A673 (cell line): ENCODE measurements at places on chromosomes 11 and 22.

GRCh38 chr22:46104881-46105493, 45.3 kb upstream of the PPARA start:
- no peaks in the 10 kb centered on the region for H3K27me3 ChIP-seq
- H3K27ac ChIP-seq = peak overlapping the region; percentile 37
- H3K4me1 ChIP-seq = peaks cover 8% of the 10 kb centered on the region
- H3K36me3 ChIP-seq = peaks cover 90% of the 10 kb centered on the region
- H3K4me3 ChIP-seq = no peak overlapping the region

DNA sequence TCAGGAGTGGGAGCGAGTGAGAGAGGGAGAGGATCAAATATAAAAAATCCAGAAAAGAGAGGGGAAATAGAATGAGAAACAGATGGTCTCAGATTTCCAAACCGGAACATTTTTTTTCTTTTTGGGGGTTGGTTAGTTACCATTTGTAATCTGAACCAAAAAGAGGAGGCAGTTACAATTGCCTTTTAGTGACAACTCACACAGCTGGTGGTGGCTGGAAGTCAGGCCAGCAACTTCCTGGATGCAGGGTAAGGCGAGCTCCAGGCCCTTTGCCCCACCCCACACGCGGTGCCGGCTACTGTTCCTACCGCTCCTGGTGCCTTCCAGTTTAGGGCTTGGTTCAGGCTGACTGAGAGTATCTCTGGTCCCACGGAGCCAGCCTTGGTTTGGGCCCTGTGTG, 21.0 kb upstream of the UBASH3B start:
- H3K4me1 ChIP-seq = no peaks in the 10 kb centered on the region
- no peaks in the 10 kb centered on the region for H3K27me3 ChIP-seq
- no peak for DNase-seq

DNA sequence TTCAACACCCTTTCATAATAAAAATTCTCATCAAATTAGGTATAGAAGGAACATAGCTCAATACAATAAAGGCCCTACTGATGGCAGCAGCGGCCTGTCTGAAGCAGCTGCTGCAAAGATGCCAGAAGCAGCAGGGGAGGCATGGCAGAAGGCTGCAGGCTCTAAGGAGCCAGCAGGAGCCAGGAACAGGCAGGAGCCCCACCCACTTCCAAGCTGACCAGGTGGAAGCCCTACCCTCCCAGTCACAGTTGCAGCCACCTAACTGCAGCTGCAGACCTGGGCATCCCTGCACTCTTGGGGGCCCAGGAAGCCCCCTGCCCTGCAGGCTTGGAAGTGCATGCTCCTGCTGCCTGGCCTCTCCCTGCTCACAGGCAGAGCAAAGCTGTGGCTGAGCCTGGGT, 18.2 kb upstream of the OR6A2 start:
- H3K4me1 ChIP-seq = no peaks in the 10 kb centered on the region
- no peak overlapping the region for H3K27ac ChIP-seq
- no peak overlapping the region for H3K4me3 ChIP-seq
- peak; percentile 4 for DNase-seq
- H3K36me3 ChIP-seq = no peaks in the 10 kb centered on the region
- no peaks in the 10 kb centered on the region for H3K27me3 ChIP-seq

GRCh38 chr11:6334806-6335205, 14.5 kb upstream of the CAVIN3 start:
- DNase-seq = no peak
- no peaks in the 10 kb centered on the region for H3K4me1 ChIP-seq
- no peak overlapping the region for H3K27ac ChIP-seq
- no peaks in the 10 kb centered on the region for H3K27me3 ChIP-seq

DNA sequence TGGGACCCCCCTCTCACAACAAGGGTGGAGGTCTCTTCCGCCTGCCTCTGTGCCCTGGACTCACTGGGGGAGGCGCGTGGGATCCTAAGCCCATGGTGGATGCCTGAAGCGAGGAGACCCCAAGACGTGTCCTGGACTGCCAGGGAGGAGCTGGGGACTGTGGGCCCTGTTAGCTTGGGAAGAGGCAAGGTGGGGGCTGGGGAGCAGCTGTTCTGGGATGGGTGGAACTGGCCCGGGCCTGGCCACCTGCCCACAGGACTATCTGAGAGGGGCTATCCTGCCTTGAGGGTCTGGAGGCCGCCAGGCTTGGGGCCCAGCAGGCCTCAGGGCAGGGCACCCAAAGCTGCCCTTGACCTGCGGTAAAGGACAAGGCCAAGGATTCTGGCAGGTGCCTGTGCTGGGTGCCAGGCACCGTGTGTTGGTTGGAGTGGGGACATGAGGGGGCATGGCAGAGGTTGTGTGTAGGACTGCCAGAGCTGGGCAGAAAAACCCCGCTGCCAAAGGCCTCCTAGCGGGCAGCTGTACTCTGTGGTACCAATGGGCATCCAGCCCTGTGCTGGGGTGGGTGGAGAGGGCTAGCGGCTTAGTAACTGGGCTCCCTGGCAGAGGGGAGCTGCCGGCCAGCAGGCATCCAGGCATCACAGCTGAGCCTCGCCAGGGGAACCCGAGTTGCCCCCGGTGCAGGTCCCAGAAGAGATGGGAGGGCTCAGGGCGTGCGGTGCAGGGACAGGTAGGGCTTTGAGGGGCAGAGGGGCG, 670 bp downstream of the LSP1 start:
- no peak overlapping the region for H3K27ac ChIP-seq
- H3K4me1 ChIP-seq = no peaks in the 10 kb centered on the region

GRCh38 chr22:25666308-25666707, 75.7 kb upstream of the MYO18B start:
- H3K27ac ChIP-seq = no peak overlapping the region
- no peaks in the 10 kb centered on the region for H3K36me3 ChIP-seq
- no peak overlapping the region for H3K4me3 ChIP-seq
- no peaks in the 10 kb centered on the region for H3K4me1 ChIP-seq
- H3K27me3 ChIP-seq = no peaks in the 10 kb centered on the region

DNA sequence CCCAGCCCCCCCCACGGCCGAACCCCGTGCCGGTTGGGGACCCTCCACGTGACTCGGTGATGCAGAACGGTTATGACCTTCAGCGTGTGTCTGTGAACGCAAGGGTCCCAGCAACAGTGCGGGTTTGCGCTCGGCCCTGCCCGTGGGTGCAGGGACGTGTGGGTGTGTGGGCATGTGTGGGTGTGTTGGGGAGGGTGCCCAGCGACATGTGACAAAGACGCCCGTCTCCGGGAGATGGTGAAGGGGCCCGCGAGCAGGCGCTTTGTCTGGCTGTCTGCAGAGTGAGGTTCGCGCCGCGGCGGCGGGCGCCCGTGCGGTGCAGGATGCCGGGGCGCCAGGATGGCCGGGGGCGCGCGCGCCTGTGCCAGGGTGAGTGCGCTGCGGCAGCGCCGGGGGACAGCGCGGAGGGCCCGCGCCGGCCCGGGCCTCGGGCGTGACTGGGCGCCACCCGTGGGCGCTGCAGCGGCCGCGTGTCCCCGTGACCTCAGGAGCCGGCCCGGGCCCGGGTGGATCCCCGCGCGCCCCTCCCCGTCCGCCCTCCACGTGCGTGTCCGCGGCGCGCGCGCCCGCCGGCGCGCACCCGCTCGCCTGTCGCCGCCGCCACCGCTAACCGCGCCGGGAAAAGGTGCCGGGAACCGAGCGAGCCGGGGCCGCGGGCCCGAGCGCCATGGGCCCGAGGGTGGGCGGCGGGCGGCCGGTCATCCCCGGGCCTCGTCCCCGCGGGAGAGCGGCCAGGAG, at the start of gene LRFN4:
Gene LRFN4, plus strand, starts transcription at position 569 of the 738 bp plus-strand sequence. CDS start 681 bp downstream, outside the sequence.
- DNase-seq = peak; percentile 80
- peak within 1 kb of the TSS; percentile 69 for H3K27ac ChIP-seq
- no peaks in the 10 kb centered on the region for H3K27me3 ChIP-seq
- peaks cover 16% of the 10 kb centered on the region for H3K4me1 ChIP-seq
- peaks cover 11% of the 10 kb centered on the region for H3K36me3 ChIP-seq

- no peaks in the 10 kb centered on the region for H3K36me3 ChIP-seq
- H3K27me3 ChIP-seq = peaks cover 31% of the 10 kb centered on the region
- no peak overlapping the region for H3K27ac ChIP-seq
- peak; percentile 85 for DNase-seq
- H3K4me3 ChIP-seq = no peak overlapping the region
Observed at GRCh38 chr11:66418168-66418985, 2.5 kb upstream of the NPAS4 start.

- no peaks in the 10 kb centered on the region for H3K27me3 ChIP-seq
- H3K27ac ChIP-seq = no peak overlapping the region
- no peak for DNase-seq
- H3K4me3 ChIP-seq = no peak overlapping the region
Observed at GRCh38 chr11:61092280-61092766, 10.0 kb upstream of the CD5 start.

DNA sequence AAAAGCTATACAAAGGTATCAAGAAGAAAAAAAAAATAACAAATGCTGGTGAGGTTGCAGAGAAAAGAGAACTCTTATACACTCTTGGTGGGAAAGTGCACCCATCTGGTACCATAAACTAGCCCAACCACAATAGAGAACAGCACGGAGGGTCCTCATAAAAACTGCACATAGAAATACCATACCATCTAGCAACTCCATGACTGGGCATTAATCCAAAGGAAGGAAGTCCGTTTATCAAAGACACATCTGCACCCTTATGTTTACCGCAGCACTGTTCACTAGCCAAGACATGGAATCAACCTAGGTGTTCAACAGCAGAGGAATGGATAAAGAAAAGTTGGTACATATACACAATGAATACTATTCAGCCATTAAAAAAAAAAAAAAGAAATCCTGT, 10.8 kb upstream of the CLDN5 start:
- H3K27ac ChIP-seq = no peak overlapping the region
- no peak overlapping the region for H3K4me3 ChIP-seq
- H3K4me1 ChIP-seq = no peaks in the 10 kb centered on the region
- peak; percentile 14 for DNase-seq
- H3K27me3 ChIP-seq = no peaks in the 10 kb centered on the region
- H3K36me3 ChIP-seq = no peaks in the 10 kb centered on the region
